ENCODE measurements at places on chromosomes 1 and 21.

GRCh38 chr1:174584071-174584470 is 136.3 kb downstream of the GPR52 start:
- no peak overlapping the region for H3K4me3 ChIP-seq
- H3K27me3 ChIP-seq = no peaks in the 10 kb centered on the region
- no peak for DNase-seq

DNA sequence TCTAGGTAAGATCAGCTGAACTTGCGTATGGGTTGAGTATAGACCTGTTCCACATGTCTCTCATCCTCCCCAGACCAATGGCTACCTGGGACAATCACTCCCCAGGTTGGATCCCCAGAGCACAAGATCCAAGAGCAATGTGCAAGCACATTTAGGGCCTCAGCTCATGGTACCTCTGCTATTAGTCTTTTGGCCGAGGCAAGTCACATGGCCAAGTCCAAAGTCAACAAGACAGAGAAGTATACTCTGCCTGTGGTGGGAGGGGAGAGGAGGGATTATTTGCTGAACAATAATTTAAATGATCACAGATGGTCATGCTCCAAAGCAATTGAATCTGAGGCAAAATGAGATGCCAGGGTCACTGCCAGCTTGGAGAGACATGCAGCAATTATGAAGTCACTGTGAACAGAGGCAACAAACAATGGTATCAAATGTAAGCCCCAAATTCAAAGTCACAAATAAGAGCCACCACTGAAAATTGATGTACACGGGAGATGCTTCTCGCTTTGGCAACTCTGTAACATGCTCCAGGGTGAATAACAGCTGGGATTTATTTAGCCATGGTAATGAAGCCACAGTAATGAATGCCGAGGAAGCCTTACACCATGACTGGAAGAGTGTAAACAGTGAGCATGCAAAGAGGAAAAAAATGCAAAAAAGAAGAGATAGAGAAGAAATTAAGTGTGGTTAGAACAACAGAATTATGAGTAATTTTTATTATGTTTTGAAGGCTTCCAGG is 149.1 kb downstream of the ZNF281 start:
- no peak overlapping the region for H3K4me3 ChIP-seq
- peaks cover 2% of the 10 kb centered on the region for H3K4me1 ChIP-seq
- DNase-seq = no peak

- H3K27ac ChIP-seq = peak overlapping the region; percentile 96
- H3K27me3 ChIP-seq = no peaks in the 10 kb centered on the region
- H3K4me3 ChIP-seq = peak overlapping the region; percentile 99
- peaks cover 13% of the 10 kb centered on the region for H3K36me3 ChIP-seq
- no peak for DNase-seq
These were observed 683 bp upstream of the ZNF436 start for GRCh38 chr1:23370330-23370708.

- no peak overlapping the region for H3K4me3 ChIP-seq
- DNase-seq = no peak
- no peaks in the 10 kb centered on the region for H3K36me3 ChIP-seq
- H3K4me1 ChIP-seq = no peaks in the 10 kb centered on the region
These were observed 95.5 kb upstream of the DPT start for GRCh38 chr1:168824418-168825065.

DNA sequence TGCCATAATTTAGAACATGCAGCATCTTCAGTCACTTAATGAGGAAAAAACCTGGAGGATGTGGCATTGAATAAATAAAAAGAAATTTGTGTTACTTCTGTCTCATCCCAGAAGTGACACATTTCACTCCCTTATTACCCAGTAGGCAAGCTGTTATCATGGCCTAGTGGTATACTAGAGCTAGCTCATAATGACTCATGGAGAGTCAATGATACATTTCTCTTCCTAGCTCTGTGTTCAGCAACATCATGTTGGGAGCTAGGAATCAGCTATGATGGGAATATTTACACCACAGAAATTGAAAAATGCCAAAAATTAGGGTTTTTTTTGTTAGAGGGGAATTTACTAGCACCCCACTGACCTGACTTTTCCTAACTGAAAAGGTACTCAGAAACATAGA is 182.7 kb downstream of the HMCN1 start:
- DNase-seq = no peak
- no peaks in the 10 kb centered on the region for H3K36me3 ChIP-seq
- H3K27ac ChIP-seq = no peak overlapping the region
- no peaks in the 10 kb centered on the region for H3K27me3 ChIP-seq
- H3K4me1 ChIP-seq = no peaks in the 10 kb centered on the region

DNA sequence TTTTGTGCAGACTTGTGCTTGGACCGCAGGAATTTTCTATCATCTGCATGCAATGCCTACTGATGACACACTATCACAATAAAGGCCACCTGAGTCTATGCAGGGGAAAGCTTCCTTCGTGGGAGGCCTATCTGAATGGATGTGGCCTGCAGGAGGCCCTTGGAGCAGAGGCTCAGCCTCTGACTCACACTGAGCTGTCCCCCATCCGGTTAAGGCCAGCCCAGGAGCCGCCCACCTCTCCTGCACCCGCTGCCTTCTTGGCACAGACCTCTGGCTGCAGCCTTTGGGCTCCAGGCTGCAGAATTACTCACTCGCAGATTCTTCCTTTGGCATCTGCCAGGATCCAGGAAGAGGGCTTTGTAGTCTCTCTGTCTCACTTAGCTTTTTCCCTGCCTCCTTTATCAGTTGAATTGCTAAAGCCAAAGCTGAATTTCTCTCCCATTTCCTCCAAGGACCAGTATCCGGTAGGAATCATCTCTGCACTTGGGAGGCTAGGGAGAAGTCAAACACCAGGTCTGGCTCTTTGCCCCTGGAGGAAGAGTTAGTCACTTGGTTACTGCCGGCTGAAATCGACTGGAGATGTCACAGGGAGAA is 65.1 kb upstream of the JUN start:
- no peaks in the 10 kb centered on the region for H3K36me3 ChIP-seq
- no peaks in the 10 kb centered on the region for H3K4me1 ChIP-seq
- H3K27me3 ChIP-seq = no peaks in the 10 kb centered on the region
- no peak overlapping the region for H3K4me3 ChIP-seq
- no peak for DNase-seq

GRCh38 chr1:8879922-8880676 is 1.6 kb upstream of the ENO1 start:
- H3K27me3 ChIP-seq = no peaks in the 10 kb centered on the region
- H3K4me1 ChIP-seq = peaks cover 47% of the 10 kb centered on the region
- DNase-seq = peak; percentile 96
- H3K36me3 ChIP-seq = no peaks in the 10 kb centered on the region
- H3K4me3 ChIP-seq = peak overlapping the region; percentile 86

DNA sequence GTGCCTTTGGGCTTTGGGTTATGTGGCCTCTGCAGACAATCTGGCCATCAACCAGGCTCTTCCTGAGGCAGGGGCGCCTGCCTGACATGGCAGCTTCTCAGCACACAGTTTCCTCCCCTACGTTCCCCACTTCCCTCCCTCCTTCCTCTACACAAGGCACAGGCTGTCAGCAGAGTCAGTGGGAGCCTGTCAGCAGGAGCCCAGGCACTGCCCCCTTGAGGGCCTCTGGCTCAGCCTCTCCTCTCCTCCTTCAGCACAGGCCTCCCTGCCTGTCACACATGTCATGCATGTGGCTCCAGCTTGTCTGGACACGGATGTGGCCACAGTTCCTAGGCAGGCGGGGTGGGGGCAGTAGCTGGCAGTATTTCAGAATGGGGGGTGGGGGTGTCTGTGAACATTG is 52.2 kb upstream of the ARTN start:
- DNase-seq = peak; percentile 81
- peaks cover 8% of the 10 kb centered on the region for H3K4me1 ChIP-seq
- H3K27me3 ChIP-seq = no peaks in the 10 kb centered on the region
- no peak overlapping the region for H3K4me3 ChIP-seq

DNA sequence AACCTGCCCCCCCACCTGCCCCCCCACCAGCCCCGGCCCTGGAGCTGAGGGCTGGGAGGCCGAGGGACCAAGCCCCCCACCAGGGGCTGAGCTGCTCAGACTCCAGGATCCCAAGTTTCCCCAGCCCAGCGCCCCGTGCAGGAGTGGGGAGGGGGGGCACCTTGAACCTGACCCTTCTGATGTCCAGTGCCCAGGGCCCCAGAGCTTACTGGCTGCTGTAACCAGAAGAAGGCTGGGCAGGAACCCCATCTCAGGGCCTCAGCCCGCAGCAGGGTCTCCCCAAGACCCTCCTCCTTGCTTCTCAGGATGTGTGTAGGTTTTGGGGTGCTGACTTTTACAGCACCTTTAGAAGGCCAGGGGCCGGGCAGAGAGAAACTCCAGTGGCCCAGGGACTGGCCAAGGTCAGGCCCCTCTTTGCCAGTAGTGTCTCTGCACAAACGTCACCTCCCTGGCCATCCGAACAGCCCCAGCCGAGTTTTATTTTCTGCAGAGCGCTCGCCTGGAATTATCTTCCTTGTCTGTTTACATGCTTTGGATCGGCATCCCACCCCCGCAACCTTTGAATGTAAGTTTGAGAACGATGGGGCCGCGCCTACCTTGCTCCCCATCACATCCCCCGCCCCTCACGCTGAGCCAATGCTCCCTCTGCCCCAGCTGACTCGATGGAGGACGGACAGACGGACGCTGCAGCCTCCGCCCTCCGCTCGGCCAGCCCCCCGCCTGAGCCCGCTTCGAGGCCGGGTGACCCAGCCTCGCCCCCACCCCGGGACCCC is 70.1 kb upstream of the CASZ1 start:
- no peaks in the 10 kb centered on the region for H3K36me3 ChIP-seq
- H3K27ac ChIP-seq = no peak overlapping the region
- H3K27me3 ChIP-seq = peaks cover 73% of the 10 kb centered on the region
- peaks cover 10% of the 10 kb centered on the region for H3K4me1 ChIP-seq

DNA sequence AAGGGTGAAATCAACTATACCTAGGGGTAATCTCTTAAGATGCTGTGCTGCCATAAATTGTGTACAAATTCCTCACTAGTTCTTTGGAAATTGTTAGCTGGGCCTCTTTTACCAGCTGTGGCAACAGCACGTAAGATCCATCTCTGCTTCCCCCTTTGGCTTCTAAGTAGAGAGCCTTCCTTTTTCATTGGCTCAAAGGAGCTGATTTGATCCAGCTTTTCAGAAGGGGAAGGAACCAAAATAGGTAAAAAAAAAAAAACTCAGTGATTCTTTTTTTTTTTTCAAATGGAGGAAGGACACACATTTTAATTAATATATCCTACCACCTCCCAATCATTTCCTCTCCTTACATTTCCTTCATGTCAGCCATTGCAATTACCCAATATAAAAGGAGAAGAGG is 4.0 kb upstream of the RCAN1 start:
- no peaks in the 10 kb centered on the region for H3K27me3 ChIP-seq
- H3K4me1 ChIP-seq = no peaks in the 10 kb centered on the region
- H3K4me3 ChIP-seq = no peak overlapping the region
- no peaks in the 10 kb centered on the region for H3K36me3 ChIP-seq
- no peak for DNase-seq

DNA sequence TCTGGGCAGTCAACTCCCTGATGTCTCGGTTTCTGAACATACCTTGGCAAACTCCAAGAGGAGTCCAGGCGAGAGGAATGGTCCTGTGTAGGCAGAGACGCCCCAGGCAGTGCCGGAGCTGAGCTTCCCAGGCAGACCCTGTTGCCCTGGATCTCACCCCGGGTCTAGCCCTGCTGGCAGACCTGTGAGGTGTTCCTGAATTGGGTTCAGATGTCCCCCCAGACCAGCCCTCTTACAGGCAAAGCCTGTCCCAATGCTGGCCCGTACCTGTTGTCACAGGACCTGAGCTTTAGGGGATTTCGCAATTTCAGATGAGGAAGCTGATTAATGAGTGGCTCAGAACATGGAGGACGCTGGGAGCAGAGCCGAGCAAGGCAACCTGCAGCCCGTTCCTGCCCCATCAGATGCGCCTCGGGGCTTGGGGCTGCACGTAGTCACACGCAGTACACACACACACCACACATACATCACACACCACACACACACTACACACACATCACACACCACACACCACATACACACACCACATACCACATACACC is 38.5 kb upstream of the PDE9A start:
- H3K27me3 ChIP-seq = no peaks in the 10 kb centered on the region
- H3K36me3 ChIP-seq = no peaks in the 10 kb centered on the region
- H3K27ac ChIP-seq = no peak overlapping the region
- peaks cover 17% of the 10 kb centered on the region for H3K4me1 ChIP-seq
- peak; percentile 89 for DNase-seq
- no peak overlapping the region for H3K4me3 ChIP-seq

DNA sequence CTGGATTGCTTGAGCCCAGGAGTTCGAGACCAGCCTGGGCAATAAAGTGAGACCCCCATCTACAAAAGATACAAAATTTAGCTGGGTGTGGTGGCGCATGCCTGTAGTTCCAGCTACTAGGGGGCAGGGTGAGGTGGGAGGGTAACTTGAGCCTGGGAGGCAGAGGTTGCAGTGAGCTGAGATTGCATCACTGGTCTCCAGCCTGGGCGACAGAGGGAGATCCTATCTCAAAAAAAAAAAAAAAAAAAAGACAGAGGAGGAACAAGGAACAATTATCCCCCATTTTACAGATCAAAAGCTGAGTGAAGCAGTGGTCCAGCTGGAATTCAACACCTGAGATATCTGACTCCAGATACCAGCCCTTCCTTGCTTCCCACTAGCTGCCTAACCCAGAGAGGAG is 34.8 kb downstream of the L1TD1 start:
- no peaks in the 10 kb centered on the region for H3K36me3 ChIP-seq
- no peak overlapping the region for H3K4me3 ChIP-seq
- no peaks in the 10 kb centered on the region for H3K27me3 ChIP-seq

DNA sequence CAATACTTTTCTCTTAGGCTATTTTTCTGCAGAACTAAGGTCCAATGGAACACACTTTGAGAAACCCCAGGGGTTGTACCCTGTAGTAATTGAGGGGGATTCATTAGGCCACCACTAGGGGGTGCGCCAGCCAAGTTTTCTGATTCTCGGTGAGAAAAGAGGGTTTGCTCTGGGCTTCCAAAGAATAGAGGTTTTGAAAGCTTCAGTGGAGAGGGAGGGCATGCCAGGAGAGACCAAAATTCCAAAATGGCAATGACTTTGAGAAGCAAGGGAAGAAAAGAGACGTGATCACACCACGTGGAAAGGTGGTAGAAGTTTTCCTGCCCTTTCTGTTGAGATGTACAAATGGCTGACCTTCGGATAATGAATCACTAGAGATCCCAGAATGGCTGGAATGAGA is 323.3 kb downstream of the RPS6KC1 start:
- H3K36me3 ChIP-seq = no peaks in the 10 kb centered on the region
- H3K27me3 ChIP-seq = no peaks in the 10 kb centered on the region
- no peaks in the 10 kb centered on the region for H3K4me1 ChIP-seq
- peak; percentile 53 for DNase-seq
- H3K27ac ChIP-seq = no peak overlapping the region

DNA sequence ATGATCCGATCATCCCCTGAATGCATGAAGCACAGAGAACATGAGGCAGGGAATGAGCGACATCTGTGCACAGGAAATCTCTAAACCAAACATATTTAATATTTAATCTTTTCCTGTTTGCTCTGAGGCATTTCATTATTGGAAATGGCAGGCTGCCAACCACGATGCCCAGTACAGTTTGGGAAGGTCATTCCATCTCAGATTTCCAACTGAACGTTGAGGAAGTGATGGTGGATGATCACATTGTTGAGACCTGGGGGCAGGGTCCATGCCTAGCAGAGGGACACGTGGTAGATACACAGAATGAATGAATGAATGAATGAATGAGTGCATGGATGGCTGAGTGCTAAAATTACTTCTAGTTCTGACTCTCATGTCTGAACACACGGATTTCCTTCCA is 15.9 kb upstream of the FASLG start:
- no peaks in the 10 kb centered on the region for H3K36me3 ChIP-seq
- DNase-seq = no peak
- no peaks in the 10 kb centered on the region for H3K27me3 ChIP-seq
- no peak overlapping the region for H3K4me3 ChIP-seq
- H3K4me1 ChIP-seq = no peaks in the 10 kb centered on the region
- no peak overlapping the region for H3K27ac ChIP-seq
